ENCODE measurements at places on chromosomes 6 and 20.

DNA sequence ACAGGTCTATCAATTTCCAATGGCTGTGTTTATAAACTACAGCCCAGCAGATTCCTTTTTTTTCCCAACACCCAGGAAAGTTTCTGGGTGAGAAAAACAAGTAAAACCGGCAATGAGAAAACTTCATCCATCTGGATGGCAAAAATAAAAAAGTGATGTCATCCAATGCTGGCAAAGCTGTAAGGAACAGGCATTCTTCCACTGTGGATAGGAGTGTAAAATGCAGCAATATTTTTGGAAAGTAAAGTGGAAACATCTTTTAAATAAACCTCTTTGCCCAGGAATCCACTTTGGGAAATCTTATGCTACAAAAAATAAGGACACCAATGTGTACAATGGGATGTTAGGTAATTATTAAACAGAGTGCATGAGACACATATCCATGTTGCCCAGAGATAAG, 102.1 kb upstream of the NT5E start:
- no peak for DNase-seq

DNA sequence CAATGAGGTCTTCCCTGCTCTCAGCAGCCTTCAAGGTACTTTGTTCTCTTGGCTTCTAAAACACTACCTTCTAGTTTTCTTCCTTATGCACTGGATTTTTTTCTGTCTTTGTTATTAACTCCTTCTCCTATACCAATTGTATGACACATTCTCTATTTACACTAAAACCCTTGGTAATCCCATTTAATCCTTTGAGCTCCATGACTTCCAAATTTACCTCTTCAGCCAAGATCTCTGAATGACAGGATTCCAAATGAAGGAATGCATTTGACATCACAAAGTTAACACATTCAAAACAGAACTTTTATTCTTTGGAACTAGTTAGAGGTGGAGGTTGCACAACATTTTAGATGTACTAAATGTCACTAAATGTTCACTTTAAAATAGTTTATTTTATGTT, 86.6 kb upstream of the SAMD5 start:
- DNase-seq = no peak

DNA sequence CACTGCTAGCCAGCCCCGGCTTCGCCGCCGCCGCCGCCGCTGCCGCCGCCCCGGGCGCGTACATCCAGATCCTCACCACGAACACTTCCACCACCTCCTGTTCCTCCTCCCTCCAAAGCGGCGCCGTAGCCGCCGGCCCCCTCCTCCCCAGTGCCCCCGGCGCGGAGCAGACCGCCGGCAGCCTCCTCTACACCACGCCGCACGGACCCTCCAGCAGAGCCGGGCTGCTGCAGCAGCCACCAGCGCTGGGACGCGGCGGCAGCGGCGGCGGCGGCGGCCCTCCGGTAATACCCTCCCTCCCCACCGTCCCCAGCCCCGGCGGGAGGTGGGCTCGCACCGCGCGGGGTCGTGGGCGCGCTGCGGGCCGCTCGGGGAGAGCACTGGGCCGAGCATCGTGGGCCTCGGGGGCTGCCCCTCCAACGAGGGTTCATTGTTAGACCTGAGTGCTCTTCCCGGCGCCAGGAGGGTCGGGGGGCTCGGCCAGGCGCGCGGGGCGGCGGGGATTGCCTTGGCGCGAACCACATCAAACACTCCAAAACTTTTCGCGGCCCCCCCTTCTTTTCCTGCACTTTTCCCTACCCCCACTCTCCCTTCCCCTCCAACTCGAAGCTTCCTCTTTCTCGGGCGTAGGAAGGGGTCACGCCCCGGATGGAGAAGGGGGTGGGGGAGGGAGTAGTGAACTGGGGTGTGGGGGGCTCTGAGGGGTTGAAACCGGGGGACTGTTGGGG, 827 bp downstream of the E2F3 start:
- peak; percentile 58 for DNase-seq

- DNase-seq = no peak
Measured at GRCh38 chr6:85936916-85937315, 294.2 kb upstream of the SYNCRIP start.

GRCh38 chr6:53041356-53041755, 23.8 kb upstream of the FBXO9 start:
- no peak for DNase-seq

GRCh38 chr20:63377951-63378381, 16.8 kb upstream of the CHRNA4 start:
- no peak for DNase-seq

- no peak for DNase-seq
Measured at GRCh38 chr20:41218466-41218865, 81.1 kb downstream of the PLCG1 start.

DNA sequence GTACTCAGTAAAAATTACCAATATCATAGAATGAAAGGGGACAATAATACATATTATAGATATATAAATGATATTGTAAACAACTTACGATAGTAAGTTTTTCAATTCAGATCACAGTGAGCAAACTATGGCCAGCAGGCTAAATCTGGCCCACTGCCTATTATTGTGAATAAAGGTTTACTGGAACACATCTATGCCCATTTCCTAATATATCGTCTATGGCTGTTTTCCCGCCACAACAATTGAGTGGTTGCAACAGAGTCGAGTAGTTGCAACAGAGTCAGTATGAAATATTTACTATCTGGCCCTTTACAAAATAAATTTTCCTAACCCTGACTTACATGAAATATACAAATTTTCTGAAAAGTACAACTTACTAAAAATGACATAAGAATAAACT, 297.3 kb upstream of the KCNQ5 start:
- DNase-seq = no peak

DNA sequence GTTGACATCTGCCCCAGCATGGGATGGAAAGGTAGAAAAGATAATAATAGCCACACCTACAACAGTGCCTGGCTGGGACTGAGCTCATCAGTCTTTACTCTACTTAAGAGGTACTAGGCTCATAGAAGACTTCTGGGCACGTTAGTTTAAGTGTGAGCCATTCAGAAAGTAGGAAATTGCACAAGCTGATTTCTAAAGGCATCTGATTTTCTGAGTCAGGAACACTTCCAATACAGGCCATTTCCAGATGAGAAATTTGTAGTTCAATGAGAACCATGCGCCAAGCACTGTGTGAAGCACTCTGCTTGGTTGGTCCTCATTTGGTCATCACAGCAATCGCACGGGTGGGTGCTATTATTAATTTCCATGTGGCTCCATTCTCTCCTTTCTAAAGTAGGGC, 42.3 kb downstream of the MOCS1 start:
- no peak for DNase-seq

DNA sequence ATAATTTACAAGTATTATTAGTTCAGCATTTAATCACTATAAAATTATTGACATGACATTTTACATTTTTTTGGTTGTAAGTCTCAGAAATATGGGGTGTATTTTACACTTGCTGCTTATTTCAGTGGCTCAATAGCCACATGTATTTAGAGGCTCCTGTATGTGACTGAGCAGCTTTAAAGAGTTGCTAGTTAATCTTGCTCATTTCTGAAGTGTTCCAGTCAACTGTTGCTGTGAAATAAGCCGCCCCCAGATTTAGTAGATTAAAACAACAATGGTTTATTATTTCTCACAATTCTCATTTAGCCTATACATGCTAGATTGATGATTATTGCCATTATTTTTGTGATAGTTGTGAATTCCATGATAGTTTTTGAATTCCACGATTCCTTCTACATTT, 23.0 kb downstream of the CD109 start:
- no peak for DNase-seq

DNA sequence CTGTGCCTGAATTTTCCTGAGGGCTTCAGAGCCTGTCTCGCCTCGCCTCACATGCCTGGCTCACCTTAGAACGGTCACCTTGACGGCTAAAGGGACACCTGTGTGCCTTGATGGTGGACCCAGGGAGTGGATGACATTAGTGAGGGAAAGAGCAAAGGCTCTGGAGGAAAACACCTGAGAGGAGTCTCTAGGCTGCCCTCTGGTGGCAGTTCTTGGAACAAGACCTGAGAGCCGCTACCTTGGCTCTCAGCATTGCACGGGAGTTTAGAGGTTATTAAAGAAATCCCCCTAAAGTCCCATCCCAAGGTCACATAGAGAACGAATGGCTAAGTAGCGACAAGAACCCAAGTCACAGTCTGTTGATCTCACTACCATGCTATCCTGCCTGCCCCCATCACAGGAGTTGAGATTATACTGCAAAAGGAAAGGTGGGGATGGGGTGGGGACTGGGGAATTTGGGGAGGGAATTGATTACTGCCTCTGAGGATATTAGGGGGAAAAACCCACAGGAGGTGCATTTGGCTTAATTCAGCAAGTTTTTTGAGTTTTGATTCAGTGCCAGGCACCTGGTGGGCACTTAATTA, 7.9 kb upstream of the CDSN start:
- DNase-seq = no peak

DNA sequence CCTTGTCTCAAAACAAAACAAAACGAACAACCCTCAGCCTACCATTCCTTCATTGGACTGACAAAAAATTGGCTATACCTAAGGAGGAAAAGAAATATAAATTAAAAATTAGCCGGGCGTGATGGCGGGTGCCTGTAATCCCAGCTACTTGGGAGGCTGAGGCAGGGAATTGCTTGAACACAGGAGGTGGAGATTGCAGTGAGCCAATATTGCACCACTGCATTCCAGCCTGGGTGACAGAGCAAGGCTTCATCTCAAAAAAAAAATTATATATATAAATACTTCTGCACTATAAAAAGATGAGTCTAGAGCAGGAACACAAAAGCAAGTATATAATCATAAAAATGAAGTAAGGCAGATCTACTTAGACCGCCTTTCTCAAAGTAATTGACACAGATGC, 109.8 kb downstream of the CRYBG1 start:
- DNase-seq = no peak

GRCh38 chr20:44586289-44586911, 4.0 kb downstream of the PKIG start:
- DNase-seq = no peak

DNA sequence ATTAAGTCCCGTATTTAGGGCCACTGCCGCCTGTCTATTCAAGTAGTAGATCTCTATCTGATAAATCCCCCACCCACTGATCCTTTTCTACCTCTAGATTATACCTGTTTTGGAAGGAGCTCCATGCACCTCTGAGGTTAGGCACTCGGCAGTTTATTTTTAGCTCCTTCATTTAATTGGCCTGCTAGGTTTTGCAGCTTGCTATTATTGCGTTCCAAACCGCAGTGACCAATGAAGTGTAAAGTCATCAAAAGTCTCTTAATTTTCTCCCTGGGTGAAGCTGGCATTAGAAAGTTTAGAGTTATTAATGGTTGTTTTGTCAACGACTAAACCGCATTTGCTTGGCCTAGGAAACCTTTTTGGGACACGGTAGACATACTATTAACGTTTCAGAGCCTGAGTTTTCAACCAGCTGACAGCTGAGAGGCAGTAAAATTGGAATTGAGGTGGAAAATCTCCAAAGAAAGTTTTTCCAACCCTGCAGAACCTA, 60.0 kb downstream of the RFPL4B start:
- no peak for DNase-seq

GRCh38 chr6:130412556-130413290, 46.9 kb downstream of the TMEM200A start:
- no peak for DNase-seq

DNA sequence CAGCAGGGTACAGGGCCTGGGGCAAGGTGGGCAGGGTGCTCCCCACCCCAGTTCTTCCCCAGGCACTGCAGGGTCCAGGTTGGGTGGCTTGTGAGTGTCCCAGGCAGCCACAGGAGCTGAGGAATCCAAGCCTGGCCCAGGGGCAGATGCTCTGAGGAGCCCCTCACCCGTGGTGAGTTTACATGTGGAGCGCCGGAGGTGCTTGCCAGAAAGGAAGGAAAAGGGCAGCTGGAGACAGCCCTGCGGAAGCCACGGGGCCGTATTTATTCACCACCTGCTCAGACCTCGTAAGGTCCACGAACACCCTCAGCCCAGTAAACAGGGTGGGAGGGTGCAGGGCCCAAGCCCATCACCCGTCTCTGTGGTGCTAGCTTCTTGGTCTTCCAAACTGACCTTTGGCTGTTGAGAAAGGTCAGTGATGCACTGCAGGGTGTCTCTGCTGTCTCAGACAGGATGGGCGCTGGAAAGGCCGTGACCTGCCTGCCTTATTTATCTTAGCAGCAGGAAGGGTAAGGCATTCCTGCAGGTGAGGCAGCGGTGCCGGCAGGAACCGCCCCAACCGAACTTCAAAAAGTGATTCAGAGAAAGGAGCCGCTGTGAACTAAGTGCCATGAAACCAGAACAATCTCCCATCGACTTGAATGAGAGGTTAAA, 4.0 kb upstream of the FRMD1 start:
- DNase-seq = no peak

Data from kidney capillary endothelial cell (primary cell).